CD4-positive, alpha-beta T cell treated with Interleukin-1 beta for 1 hour (primary cell): ENCODE measurements at places on chromosomes 5 and 9.

DNA sequence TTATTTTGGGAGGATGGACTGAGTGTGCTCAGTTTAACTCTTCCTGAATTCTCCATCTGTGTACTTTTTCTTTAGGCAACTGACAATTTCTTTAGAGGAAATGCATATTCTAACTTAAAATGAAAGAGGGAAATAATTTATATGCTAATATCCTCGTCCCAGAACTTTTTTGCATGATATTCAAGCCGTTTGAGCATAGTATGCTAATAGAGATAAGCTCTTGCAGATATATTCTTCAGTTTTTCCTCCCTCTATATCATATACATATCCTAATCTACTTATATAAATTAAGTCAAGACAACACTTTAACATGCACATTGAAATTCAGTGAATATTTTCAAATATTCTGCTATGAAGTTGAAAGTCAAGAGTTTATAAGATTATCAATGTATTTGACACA is 84.7 kb downstream of the YTHDC2 start:
- no peak for DNase-seq

- DNase-seq: no peak
Observed at GRCh38 chr9:78620764-78621163, 323.8 kb downstream of the PSAT1 start.

DNA sequence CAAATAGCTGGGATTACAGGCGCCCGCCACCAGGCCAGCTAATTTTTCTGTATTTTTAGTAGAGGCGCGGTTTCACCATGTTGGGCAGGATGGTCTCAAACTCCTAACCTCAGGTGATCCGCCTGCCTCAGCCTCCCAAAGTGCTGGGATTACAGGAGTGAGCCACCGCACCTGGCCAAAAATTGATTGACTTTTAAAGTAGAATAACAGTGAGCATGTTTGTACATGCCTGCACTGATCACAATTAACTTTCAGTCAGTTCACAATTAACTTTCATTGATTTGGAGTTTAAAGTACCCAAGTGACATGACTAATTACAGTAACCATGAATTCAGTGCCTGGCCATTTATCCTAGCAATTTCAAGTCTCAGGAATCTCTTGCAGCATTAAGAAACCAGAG is 61.3 kb downstream of the ANKH start:
- DNase-seq: no peak

GRCh38 chr5:178287791-178288105 is 55.1 kb upstream of the PHYKPL start:
- no peak for DNase-seq

- no peak for DNase-seq
Observed at GRCh38 chr9:6410633-6411032, 2.4 kb upstream of the UHRF2 start.

- peak; percentile 82 for DNase-seq
Observed at GRCh38 chr9:133130685-133131244, 9.7 kb upstream of the RALGDS start.

GRCh38 chr9:74755355-74755754 is 132.4 kb downstream of the TRPM6 start:
- no peak for DNase-seq

DNA sequence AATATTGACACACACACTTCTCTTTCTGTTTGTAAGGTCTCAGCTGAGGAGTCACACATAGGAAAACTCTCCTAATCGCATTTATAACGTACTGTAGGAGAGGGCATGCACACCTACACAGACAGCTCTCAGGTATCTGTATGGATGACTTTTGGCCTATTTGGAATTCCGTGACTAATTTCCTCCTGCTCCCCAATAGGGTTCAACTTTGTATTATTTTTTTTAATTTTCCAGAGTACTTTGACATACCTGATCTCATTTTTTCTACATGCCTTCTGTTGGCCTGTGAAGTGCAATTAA is 195.9 kb downstream of the ARHGAP26 start:
- no peak for DNase-seq

DNA sequence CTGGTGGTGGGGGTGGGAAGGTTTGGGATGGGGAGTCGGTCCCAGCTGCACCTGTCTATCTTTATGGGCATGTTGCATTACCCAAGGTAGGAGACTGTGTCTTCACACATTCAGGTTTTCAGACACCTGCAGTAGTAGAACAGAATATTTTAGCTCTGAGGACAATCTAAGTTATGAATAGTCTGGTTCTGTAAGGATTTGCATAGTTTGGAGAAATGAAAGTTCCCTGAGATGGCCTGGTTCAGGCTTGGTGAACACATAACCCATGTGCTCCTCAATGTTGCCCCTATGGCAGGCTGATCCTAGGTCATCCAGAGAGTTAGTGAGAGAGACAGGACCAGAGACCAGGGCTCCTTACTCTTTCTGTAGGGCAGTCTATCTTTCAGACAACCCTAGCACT is 20.7 kb downstream of the TNFSF8 start:
- no peak for DNase-seq

- peak; percentile 63 for DNase-seq
Observed at GRCh38 chr9:33164138-33164809, 2.9 kb downstream of the B4GALT1 start.

- DNase-seq: no peak
Observed at GRCh38 chr9:98312365-98312764, 56.9 kb upstream of the TBC1D2 start.

DNA sequence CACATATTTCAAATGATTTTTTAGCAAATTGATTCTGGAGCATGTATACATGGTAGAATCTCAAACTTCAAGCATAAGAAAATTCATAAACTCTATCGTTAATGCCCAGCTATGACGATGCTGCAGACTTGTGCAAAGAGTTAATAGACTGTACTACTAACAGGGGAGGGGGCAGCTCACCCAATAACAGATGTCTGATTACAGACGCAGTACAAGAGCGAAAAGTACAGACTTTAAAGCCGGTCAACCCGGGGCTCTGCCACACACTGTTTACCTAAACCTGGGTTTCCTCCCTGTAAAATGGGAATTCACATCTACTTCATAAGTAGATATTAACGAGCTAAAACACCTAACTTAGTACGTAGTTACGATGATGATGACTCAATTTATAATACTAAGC is 651 bp downstream of the TRIM23 start:
- no peak for DNase-seq

DNA sequence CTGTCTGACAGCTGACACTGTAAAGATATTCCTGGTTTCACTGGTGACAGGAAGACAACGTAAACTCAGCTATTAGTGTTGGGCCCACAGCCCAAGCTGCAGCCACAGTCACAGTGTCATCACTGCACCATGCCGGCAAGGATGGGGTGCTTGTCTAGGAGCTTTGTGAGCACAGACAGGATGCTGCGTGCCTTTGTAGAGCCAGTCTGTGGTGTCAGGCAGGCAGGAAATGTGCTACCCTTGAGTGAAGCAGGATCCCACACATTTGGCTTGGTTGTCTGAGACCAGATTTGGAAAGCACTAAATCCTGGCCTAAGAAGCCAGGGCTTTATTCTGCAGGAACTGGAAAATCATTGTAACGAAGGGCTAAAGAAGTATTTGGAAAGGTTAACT is 121.6 kb upstream of the ADAMTS16 start:
- DNase-seq: no peak

- DNase-seq: peak; percentile 43
Observed at GRCh38 chr5:150904479-150905311, at the start of gene ZNF300. ZNF300 (minus strand) TSS chr5:150904980; CDS start chr5:150903155, 1,825 bp downstream.

DNA sequence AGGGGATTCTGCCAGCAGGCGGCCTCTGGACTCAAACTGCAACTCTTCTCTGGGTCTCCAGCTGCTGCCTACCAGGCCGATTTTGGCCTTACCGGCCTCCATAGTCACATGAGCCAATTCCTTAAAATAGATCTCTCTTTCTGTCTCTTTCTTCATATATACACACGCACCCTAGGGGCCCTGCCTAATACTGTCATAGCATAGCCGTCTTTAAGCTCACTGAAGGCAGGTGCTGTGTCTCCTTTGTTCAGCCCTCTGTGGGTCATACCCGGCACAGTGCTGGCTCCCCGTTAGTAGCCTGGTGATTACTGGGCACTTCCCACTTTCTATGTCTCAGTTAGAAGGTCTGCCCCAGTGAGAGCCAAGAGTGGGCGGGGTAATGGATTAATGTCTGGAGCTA is 140.9 kb downstream of the HSPA4 start:
- no peak for DNase-seq

DNA sequence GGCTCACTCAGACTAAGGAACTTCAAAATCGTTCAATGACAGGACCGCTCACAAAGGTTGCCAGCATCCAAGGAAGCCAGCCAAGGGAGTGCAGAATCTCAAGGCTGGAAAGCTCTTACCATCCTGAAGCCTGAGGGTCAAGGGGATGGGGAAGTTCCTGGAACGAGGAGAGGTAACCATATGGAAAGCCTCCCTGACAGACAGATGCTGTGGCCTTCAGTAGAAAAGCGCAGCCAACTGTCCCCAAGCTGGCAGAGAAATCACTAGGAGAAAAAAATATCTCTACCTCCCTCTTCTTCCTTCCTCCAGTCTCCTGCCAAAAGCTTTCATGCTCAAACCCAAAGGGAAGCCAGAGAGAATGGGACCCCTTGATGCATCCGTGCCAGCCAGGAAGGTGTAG is 90.5 kb upstream of the RANBP3L start:
- no peak for DNase-seq

GRCh38 chr9:70117835-70118319 is 74.2 kb downstream of the MAMDC2 start:
- DNase-seq: no peak

- no peak for DNase-seq
Observed at GRCh38 chr5:15634591-15635288, 134.8 kb downstream of the FBXL7 start.

DNA sequence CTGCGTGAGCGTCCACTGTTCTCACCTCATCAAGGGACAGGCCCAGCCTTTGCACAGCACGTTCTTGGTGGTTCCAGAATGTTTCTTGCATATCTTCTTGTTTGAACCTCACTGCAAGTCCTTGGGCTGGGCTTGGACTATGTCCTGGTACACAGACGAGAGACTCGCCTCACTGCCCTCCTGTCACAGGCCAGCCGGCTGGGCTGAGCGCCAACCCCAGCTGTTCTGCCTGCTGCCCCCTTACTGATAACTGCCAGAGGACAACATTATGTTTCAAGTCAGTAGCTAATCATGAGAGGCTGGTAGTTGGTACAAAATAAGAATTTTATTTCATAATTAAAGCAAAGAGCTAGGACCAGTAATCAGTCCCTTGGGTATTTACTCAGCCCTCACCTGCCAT is 52.8 kb upstream of the LRRTM2 start:
- no peak for DNase-seq

- no peak for DNase-seq
Observed at GRCh38 chr5:50658246-50658645, 8.2 kb upstream of the PARP8 start.

GRCh38 chr9:115063058-115063845 is 54.7 kb downstream of the TNC start:
- DNase-seq: no peak

GRCh38 chr5:9859808-9860207 is 229.7 kb upstream of the TAS2R1 start:
- DNase-seq: no peak

DNA sequence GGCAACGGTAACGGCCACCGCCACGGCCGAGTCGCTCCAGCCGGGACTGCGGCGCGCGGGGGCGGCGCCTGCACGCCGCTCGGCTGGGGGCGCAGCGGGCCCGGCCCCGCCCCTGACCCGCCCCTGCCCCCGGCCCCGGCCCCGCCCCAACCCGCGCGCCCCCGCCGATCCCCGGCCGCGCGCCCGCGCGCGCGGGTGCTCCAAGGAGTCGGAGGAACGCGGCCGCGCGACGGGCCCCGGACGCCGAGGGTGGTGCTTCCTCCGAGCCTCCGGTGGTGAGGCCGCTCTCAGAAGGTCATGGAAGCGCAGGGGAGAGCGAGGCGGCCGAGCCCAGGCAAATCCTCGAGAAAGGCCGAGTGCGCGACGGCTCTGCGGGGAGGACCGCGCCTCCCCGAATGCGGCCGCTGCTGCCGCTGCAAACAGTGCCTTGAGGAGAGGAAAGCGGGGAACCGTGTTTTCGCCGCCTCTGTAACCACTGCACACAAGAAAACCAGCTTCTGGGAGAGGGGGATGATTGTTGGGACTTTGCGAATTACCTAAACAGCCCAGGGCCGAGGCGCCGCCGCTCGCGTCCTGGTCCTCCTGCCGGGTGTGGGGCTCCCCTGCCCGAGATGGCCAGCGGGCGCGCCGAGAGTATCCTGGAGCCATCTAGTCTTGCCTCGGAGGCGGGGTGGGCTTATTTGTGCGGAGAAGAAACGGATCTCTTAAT is at the start of gene LIFR:
TSS of gene LIFR (minus strand) at position 48 of the 709 bp plus-strand sequence. CDS start 25,999 bp downstream, outside the sequence.
- DNase-seq: peak; percentile 38

DNA sequence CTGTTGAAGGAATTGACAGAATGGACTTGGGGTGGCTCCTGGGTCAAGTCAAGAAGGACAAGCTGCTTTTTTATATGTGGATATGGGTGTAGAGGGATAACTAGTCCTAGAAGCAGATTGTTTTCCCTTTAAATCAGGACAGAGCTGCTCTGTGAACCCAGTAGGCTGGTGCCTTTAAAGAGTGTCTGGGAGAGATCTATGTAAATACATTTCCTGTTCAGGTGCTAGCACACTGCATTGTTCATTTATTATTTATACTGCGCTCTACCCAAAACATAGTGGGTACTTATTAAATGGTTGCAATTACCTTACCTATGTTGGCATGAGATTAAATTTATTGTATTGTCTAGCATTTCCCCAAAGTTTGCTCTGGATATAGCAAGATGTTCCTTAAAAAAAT is 86.6 kb upstream of the EQTN start:
- DNase-seq: no peak

- no peak for DNase-seq
Observed at GRCh38 chr9:21903380-21903965, 90.7 kb downstream of the CDKN2A start.

DNA sequence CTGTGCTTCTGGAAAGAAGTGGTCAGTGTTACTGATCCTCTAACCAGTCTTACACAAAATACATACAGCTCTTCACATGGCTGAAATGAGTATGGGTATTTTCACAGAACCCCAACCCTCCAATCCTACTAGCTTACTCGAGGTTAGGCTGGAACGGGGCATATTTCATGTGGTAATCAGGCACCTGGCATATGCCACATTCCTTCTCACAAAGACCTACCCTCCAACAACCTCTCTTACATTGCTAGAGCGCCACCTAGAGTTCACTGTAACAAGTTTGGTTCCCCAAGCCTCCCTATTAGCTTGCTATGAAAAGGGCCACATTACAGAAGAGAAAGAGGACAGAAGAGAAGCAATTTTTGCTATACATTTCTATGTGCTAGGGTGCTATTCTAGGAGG is 597.3 kb downstream of the PRELID2 start:
- no peak for DNase-seq

DNA sequence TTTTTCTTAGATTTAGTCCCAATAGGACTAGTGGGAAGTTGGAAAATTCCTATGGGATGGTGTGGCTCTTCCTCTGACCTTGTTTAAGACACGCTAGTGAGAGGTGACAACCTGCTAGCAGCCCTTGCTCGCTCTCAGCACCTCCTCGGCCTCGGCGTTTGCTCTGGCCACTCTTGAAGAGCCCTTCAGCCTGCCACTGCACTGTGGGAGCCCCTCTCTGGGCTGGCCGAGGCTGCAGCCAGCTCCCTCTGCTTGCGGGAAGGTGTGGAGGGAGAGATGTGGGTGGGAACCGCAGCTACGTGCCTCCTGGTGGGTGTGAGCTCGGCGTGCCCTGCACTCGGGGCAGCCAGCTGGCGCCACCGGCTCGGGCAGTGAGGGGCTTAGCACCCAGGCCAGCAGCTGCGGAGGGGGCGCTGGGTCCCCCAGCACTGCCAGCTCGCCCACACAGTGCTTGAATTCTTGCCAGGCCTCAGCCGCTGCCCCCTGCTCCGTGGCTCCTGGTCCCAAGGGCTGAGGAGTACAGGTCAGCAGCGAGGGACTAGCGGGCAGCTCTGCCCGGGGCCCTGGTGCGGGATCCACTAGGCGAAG is 254.5 kb upstream of the ANKRD55 start:
- DNase-seq: no peak
